ENCODE measurements at places on chromosomes 6 and 20. TPM values are rescaled to one million over a fixed set of nuclear protein-coding genes. Genes with fewer than 3 reads are reported as not detected.

- no peak for DNase-seq
These were observed 15.8 kb upstream of the GABRR2 start for GRCh38 chr6:89330910-89331309.

DNA sequence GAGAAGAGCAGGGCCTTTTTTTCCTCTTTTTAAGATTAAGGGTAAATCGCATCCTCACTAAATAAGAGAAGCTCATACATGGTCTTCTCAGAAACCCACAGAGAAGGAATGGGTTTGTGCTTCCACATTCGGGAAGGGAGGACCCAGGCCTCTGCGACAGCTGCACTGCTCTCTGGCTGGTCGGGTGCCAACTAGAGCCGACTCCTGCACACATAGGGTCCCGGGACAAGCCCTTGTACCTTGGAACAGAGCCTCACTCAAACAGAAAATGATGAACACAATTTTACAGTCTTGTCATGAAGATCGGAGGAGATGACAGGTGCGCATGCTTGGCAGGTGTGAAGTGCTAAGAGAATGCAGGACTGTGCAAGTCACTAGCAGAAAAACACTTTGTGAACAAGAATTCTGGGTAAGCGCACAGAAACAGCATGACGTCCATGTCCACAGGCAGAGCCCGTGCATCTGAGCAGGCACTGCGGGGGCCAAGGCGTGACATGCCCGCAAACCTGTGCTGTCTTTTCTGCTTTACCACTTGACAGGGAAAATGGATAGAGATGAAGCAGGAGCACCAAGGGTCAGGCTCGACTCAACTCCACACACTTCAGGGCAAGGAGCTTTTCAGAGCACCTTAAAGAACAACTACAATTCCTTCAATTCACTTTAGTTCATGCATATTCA is 101.0 kb upstream of the MPC1 start:
- DNase-seq, result no peak

- no peak for DNase-seq
These were observed 11.8 kb upstream of the KCNQ2 start for GRCh38 chr20:63484236-63484635.

DNA sequence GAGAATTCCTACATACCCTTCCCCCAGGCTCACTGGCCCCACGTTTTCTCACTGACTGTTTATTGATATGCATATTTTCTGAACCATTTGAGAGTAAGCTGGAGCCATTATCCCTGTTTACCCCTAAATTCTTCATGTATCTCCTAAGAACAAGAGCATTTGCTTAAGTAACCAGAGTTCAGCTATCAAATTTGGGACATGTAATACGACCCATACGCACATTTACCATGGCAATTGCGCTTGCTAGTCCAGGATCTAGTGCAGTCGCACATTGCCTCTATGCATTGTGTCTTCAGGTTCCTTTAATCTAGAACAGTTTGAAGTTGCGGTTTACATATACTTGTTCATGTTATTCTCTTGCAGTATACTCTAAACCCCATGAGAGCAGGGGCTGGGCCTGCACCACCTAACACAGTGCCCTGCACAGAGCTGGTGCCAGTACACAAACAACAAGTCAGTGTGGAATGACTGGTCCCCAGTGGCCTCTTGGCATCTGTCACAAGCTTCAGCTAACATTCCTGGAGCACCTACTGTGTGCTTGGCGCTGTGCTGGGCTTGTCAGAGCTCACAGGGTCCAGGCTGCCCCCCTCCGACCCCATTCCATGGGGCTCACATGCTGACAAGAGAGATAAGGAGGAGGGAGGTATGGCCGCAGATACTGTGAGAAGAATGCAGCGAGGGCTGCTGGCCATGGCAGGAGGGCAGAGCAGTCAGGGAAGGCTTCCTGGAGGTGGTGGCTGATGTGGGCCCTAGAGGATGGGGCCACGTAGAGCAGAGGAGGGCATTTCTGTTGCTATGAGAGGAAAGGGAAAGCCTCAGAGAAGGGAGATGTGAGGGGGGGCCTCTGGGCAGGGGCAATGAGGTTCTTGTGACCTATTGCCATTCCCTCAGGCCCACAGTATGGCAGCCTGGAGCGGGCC is 28.1 kb downstream of the SPDEF start:
- peak; percentile 12 for DNase-seq

- no peak for DNase-seq
These were observed 317.7 kb upstream of the ADGRB3 start for GRCh38 chr6:68317366-68317765.

GRCh38 chr6:17932330-17932852 is 55.0 kb downstream of the KIF13A start:
- DNase-seq, result peak; percentile 20

DNA sequence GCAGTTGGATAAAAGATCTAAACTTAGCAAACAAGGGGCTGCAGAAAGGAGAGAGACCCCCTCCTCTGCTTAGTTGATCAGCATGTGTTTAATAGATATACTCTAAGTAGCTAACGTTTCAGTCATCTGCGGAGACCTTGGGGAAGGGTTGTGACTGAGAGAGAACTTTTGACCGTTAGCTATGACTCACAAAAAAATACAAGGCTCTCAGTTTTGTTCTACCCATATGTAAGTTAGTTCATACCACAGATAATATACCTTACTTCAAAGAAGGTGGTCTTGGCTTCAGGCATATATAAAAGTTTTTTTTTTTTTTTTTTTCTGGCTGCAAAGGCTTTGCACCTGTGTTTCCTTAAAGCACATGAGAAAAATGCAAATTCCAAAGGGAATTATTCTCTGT is 258.9 kb downstream of the GJA1 start:
- no peak for DNase-seq

- no peak for DNase-seq
These were observed 195.9 kb downstream of the SASH1 start for GRCh38 chr6:148538261-148539190.

- no peak for DNase-seq
These were observed 58.1 kb downstream of the NOL4L start for GRCh38 chr20:32527052-32527446.

GRCh38 chr6:5736016-5736738 is 270.5 kb downstream of the NRN1 start:
- no peak for DNase-seq

DNA sequence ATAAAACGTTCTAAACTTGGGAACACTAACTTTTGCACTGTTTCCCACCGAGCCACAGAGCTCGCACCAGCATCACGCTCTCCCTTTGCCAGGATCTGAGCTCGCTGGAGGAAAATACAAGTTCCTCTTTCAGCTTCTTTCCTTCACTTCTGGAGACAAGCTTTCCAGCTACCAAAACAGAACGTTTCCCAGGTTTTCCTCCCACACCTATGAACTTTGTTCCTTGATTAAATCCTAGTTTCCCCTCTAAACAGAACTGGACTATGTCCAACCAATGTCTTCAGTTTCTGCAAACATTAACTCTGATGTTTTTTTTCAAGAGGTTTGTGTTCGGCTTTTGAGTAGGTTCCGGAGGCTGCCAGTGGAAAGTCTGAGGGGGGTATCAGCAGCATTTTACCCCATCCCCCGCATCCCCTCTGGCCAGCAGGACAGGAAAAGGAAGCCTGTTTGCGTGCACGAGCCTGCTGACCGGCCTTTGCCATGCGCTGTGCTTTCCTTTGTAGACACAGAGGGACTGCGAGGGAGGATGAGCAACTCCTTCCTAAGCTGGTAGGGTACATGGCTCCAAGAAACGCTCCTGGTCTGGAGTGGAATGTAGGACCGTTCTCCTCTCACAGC is 135.5 kb downstream of the LY86 start:
- DNase-seq, result no peak

GRCh38 chr6:89122625-89123024 is 4.8 kb upstream of the SRSF12 start:
- no peak for DNase-seq

DNA sequence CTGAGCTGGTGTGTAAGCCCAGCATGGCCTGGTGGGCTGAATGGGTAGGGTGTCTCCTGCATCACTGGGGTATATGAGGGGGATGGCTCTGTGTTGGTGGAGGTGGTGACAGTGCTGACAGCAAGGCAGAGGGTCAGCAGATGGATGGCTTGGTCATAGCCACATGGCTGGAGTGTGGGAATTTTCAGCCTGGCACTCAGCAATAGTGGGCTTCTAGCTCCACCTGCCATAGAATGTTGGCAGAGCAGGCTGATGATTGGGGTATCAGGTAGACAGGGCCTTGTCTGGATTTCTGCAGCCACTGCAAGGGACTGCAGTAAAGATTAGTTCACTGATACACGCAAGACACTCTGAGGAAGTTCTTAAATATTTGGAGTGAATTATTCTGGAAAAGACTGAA is 137.5 kb upstream of the BACH2 start:
- DNase-seq, result no peak

GRCh38 chr6:63537959-63538300 is 34.4 kb upstream of the LOC128125822 start:
- DNase-seq, result no peak

DNA sequence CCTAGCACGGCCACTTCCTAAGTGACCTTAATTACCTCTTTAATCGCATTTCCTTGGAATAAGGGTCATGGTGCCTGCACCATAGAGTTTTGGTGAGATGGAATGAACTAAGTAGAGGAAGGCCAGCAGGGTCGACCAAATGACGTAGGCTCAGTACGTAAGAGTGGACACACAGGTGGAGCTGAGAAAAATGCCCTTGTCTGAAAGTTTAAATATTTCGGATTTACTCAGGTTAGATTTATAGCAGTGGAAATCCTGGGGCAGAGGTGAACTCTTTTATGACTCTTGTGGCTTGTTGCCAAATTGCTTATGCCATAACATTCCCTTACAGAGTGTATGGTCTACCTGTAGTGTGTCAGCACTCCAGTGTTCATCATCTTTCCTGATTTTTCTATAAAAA is 23.6 kb upstream of the BTBD3 start:
- DNase-seq, result no peak

DNA sequence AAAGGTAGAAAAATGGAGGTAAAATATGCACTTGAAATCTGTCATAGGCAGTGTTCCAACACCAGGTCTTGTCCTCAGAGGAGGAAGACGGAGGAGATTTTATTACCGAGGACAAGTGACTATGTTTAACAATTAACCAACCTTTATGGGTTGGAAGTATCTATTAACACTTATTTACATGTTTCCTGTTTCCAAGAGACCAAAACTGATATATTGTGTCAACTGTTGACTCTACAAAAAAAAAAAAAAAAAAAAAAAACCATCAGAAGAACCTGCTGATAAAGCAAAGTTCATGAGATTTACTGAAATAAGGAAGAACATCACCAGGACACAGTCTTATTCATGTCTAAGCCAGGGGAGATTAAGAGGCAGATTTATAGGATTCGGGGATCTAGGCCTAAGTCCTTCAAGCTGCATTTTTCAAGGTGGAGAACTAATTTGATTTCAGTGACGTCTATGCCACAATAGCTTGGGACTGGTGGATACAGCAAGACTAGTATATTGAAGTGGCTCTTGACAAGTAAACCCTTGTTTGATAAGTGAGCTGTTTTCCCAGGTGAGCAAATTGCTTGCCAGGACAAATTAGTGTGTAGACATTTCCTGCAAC is 126.6 kb upstream of the NAA20 start:
- DNase-seq, result no peak

- no peak for DNase-seq
These were observed 1.7 kb downstream of the RPS6KA2 start for GRCh38 chr6:166625356-166625755.

GRCh38 chr6:8545336-8545735 is 110.0 kb upstream of the SLC35B3 start:
- DNase-seq, result no peak

GRCh38 chr20:38473367-38473795 is 738 bp downstream of the RALGAPB start:
- no peak for DNase-seq

DNA sequence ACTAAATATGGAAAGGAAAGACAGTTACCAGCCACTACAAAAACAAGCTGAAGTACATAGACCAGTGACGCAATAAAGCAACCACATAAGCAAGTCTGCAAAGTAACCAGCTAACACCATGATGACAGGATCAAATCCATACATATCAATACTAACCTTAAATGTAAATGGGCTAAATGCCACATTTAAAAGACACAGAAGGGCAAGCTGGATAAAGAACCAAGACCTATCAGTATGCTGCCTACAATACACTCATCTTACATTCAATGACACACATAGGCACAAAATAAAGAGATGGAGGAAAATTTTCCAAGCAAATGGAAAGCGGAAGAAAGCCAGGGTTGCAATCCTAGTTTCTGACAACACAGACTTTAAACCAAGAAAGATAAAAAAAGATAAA is 24.1 kb downstream of the HLA-C start:
- DNase-seq, result no peak

DNA sequence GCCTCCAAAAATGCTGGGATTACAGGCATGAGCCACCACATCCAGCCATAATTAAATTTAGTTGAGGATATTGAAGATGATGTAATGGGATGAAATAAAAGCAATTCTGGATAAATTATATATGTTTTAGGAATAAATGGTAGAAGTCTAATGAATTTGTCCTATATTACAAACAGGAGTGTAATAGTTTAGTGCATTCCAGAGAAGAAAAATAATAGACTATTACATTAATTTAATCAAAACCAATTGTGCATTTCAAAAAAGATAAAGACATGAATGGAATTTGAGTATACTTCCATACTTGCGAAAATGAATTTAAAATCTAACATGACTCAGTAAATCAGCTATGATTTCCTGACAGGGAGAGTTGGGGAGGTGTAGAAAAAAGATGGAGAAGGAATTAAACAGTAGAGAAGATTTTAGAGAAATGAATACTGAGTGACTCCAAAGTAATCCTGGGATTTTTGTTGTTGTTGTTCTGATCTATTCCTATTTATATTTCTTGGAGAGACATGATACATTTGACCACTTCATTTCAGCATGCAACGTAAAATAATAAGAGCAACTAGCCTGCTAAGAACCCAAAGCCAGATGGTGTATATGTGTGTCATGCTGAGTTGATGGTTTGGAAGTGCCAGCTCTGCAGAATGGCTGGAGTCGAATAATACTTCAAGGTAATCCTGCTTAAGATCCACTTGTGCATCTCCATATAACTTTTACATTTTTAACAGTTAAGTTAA is 67.4 kb downstream of the AIG1 start:
- no peak for DNase-seq

- DNase-seq, result no peak
These were observed 48.3 kb upstream of the TRAF3IP2 start for GRCh38 chr6:111653979-111654378.

GRCh38 chr6:16318538-16318937 is 80.2 kb downstream of the GMPR start:
- DNase-seq, result no peak

Gene TP53INP2
- 2.2 TPM for total RNA-seq

Gene SNAI1
- total RNA-seq, result 2.2 TPM

Gene HLA-DRA
- 0.12 TPM for total RNA-seq

Gene ADGB
- not detected for total RNA-seq

Gene ATP9A
- 28.7 TPM for total RNA-seq

Gene EPM2A
- 5.7 TPM for total RNA-seq

Gene GNRH2
- total RNA-seq, result not detected

Gene METTL24
- not detected for total RNA-seq

Gene TAAR6
- not detected for total RNA-seq

Data from NCI-H460 (cell line).